ENCODE measurements at places on chromosomes 3 and 15. TPM values are rescaled to one million over a fixed set of nuclear protein-coding genes. Genes with fewer than 3 reads are reported as not detected.

GRCh38 chr3:21484057-21484827, 266.8 kb downstream of the ZNF385D start:
- peak; percentile 88 for DNase-seq

- no peak for DNase-seq
Observed at GRCh38 chr3:152209776-152210175, 59.0 kb upstream of the MBNL1 start.

USP8 gene
- total RNA-seq: 58.1 TPM

NRROS gene
- 2.9 TPM for total RNA-seq

DAZL gene
- total RNA-seq: not detected

DNA sequence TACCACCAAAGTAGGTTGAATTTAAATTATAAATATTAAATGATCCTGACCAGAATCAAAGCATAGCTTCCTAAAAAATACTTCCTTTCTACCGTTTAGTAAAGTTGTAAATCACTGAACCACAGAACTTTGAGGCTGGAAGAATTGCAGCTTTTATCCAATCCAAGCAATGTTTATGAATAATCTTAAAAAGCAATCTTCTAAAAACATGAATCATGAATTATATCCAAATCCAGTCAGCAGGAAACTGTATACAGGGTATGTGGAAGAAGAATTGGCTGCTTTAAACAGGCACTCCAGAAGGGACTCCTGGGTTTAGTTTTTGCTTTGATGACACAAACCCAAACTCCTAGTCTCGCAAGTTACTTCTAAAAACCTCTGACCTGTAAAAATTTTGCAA, 30.2 kb downstream of the HEG1 start:
- DNase-seq: no peak

- DNase-seq: no peak
Observed at GRCh38 chr3:62962714-62963113, 87.5 kb upstream of the CADPS start.

GRCh38 chr3:26081166-26081565, 291.3 kb downstream of the OXSM start:
- no peak for DNase-seq

Measured in fibroblast of the aortic adventitia (primary cell).